ENCODE measurements at places on chromosomes 7 and 10. TPM values are rescaled to one million over a fixed set of nuclear protein-coding genes. Genes with fewer than 3 reads are reported as not detected.

- no peak overlapping the region for H3K4me3 ChIP-seq
- DNase-seq: no peak
- peaks cover 3% of the 10 kb centered on the region for H3K36me3 ChIP-seq
Observed at GRCh38 chr7:32518534-32519140, 23.3 kb downstream of the AVL9 start.

DNA sequence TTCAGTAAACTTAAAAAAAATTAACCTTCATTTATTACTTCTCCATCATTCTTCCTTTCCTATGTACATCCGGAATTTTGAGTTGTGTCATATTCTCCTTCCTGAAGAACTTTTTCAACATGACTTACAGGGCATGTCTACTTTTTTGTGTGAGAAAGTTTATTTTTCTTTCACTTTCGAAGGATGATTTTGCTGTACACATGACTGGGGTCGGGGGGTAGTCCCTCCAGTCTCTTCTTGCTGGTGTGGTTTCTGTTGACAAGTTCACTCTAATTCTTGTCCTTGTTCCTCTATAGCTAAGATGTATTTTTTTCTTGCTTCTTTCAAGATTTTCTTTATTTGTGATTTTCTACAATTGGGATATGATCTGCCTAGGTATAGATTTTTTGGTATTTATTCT is 55.8 kb downstream of the INPP5A start:
- H3K4me3 ChIP-seq: no peak overlapping the region
- peaks cover 41% of the 10 kb centered on the region for H3K4me1 ChIP-seq
- peak; percentile 48 for DNase-seq

DNA sequence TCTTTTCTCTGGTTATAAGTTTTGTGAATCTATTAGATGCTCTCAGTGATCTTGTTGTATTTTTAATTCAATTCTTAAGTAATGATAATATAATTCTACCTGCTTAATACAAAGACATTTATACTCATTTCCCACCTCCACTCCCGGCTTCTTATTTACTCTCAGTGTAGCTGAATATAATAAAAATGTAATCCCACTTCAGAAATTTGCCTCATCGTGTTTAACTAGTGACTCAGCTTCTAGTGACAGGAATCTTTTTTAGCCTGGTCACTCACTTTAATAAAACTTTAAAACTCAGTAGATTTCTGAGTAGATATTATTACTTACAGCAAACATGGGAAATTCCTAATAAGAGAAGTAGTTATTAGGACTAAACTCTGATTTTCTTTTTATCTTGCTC is 1506.2 kb upstream of the LRRTM3 start:
- DNase-seq: no peak
- no peaks in the 10 kb centered on the region for H3K36me3 ChIP-seq
- H3K27me3 ChIP-seq: no peaks in the 10 kb centered on the region
- H3K27ac ChIP-seq: no peak overlapping the region
- no peaks in the 10 kb centered on the region for H3K4me1 ChIP-seq
- no peak overlapping the region for H3K4me3 ChIP-seq

- no peak for DNase-seq
- no peaks in the 10 kb centered on the region for H3K36me3 ChIP-seq
- H3K4me1 ChIP-seq: peaks cover 2% of the 10 kb centered on the region
Observed at GRCh38 chr7:158389514-158390425, 197.9 kb downstream of the PTPRN2 start.

DNA sequence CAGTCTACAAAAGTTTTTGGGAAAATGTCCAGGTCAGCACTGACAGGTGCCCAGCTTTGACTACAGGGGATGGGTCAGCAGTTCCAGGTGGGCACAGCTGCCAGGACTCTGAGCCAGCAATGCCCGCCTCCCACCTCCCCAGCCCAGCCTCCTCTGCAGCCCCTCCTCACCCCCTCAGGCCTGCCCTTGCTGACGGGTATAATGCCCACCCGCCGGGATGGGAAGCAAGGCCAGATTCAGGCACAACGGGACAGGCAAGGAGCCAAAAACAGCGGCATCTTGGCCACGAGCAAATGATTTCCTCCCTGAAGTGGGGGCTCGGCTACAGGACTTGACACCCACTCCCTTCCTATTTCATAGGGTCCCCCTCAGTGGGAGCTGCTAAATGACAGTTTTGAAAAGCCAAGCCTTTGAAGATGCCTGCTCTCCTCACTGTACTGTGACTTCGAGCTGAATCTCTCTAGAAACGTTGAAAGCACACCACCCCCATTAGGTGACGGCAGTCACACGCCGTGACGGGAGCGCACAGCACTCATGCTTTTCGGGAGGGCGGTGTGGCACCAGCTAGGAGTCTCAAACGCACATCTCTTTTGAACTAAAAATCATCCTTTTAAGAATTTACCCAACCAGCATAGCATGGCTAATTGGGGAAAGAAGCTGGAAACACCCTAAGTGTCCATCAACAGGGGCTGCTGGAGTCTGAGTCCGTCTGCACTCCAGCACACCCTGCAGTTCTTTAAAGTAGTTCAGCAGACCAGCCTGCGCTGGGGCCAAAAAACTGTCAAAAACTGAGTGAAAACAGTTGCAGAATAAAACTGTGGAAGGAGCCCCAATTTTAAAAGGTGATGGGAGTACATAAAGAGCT is 29.6 kb downstream of the MAD1L1 start:
- no peak for DNase-seq
- H3K27me3 ChIP-seq: no peaks in the 10 kb centered on the region
- no peak overlapping the region for H3K27ac ChIP-seq
- no peaks in the 10 kb centered on the region for H3K4me1 ChIP-seq
- H3K4me3 ChIP-seq: no peak overlapping the region
- H3K36me3 ChIP-seq: peaks cover 26% of the 10 kb centered on the region

DNA sequence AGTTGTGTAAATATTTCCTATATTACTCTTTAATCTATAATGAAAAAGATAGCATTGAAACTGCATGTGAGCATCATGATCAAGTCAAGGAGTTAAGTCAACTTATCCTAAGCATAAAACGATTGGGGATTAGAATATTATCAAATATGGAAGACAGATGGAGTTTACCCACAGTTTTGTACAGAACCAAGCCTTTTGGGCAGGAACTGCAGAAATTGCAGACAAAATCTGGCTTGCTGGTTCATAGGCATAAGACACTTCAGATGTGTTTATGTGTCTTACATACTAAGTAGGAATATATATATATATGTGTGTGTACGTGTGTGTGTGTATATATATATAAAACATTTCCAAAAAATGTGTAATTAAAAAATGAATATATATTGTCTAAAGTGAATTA is 375.4 kb upstream of the TPK1 start:
- no peaks in the 10 kb centered on the region for H3K27me3 ChIP-seq
- no peaks in the 10 kb centered on the region for H3K4me1 ChIP-seq
- no peak overlapping the region for H3K27ac ChIP-seq
- DNase-seq: no peak
- H3K4me3 ChIP-seq: no peak overlapping the region

GRCh38 chr10:97341416-97341815 is 6.9 kb upstream of the FRAT2 start:
- no peaks in the 10 kb centered on the region for H3K4me1 ChIP-seq
- H3K27me3 ChIP-seq: no peaks in the 10 kb centered on the region
- no peak for DNase-seq
- no peak overlapping the region for H3K4me3 ChIP-seq
- H3K36me3 ChIP-seq: no peaks in the 10 kb centered on the region

DNA sequence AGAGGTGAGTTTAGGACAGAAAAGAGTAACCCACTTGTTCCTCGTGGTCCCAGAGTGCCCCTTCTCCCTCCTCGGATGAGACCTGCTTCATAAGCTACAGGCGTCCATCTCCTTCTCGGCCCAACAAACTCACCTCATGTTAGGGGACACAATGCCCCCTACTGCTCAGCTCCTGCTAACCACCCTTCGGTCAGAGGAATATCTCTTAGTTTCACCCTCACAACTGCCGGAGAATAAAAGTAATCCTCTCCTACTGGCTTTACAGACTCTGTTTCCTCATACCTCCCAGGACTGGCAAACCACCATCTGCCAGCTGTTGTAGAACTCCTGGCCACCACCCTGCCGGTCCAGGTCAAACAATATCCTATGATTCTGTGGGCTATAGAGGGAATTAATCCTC is 3.2 kb downstream of the AKR1B15 start:
- no peak overlapping the region for H3K4me3 ChIP-seq
- no peak overlapping the region for H3K27ac ChIP-seq
- no peaks in the 10 kb centered on the region for H3K36me3 ChIP-seq
- DNase-seq: no peak
- H3K4me1 ChIP-seq: peaks cover 3% of the 10 kb centered on the region

TRUB1 gene
- total RNA-seq: 7.7 TPM

AS3MT gene
- 0.67 TPM for total RNA-seq

ZNF273 gene
- total RNA-seq: 6.8 TPM

GLCCI1 gene
- 22.3 TPM for total RNA-seq

GHRHR gene
- not detected for total RNA-seq

All from CD4-positive, alpha-beta T cell (primary cell).